ENCODE measurements at places on chromosomes 6 and 20.

DNA sequence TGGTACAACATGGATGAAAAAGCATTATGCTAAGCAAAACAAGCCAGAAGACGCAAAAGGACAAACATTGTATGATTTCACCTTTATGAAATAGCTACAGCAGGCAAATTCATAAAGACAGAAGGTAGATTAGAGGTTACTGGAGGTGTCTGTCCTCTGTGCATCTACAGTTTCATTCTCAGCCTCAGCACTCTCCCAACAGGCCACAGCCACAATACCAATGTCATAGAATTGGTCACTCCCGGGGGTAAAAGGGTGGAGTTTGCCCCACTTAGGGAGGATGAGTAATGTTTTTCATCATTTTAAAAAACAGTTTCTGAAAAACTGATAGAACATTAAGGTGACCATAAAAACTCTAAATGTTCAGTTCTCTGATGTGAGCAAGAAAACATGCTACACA lies 17.2 kb upstream of the TMX4 start:
- no peak for DNase-seq

DNA sequence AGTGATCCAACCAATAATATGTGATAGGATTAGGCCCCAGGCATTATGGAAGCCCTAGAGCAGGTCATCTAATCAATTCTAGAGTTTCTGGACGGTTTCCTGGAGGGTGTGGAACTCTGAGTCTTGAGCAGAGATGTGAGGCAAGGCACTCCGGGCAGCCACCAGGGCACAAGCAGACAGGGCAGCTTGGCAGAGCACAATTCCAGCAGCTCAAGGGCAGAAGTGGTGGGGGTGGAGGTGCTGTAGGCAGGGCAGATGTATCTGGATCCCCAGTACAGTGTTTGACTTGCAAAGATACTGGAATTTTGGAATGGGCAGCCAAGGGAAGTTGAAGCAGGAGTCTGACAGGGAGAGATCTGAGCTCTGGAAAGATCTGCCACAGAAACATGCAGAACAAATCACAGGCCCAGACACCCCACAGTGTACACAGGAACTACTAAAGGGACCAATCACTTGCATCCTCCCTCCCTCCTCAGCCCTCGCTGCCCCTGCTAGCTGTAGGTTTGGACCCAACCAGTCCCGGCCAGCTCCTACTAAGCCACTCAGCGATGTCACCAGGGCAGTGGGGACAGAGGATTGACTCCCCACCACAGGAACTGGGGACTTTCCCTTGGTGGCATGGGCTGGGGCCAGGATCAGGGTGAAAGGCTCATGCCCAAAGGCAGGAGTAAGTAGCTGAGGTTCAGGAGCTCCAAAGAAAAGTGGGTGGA lies 47.0 kb downstream of the TFEB start:
- DNase-seq = no peak

DNA sequence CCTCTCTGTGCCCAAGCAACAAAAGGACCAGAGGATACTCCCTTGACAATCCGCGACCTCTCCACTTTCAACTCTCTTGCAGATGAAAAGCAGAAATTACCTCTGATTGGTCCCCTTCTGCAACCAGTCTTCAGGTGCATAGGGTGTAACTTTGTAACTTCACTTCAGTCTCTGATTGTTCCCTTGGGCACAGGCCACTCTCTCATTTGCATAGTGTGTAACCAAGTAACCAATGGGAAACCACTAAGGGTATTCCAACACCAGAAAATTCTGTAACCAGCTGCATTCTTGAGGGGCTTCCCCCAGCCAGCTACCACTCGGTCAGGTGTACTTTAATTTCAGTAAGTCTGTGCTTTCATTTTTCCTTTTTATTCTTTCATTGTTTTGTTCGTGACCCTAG lies 4.4 kb upstream of the RAET1L start:
- DNase-seq = no peak

GRCh38 chr20:43748274-43748673 lies 21.5 kb upstream of the GTSF1L start:
- DNase-seq = no peak

- no peak for DNase-seq
Observed at GRCh38 chr6:80454661-80455365, 348.3 kb downstream of the BCKDHB start.

- DNase-seq = no peak
Observed at GRCh38 chr6:167412506-167412905, 87.6 kb downstream of the TTLL2 start.

- no peak for DNase-seq
Observed at GRCh38 chr6:62971976-62972658, 239.2 kb upstream of the FKBP1C start.

DNA sequence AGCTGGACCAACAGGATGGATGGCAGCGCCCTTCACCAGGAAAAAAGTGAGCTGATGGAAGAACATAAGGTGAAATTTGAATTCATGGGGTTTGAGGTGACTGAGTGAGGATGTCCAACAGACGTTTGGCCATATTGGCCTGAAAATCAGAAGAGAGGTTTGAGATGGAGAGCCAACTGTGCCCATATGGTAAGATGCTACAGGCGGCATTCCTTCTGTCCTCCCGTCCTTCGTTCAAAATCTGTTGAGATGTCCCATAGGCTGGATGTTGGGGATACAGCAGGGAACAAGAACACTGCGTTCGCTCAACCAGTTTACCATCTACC lies 468 bp upstream of the CMTR1 start:
- DNase-seq = no peak
